ENCODE measurements at places on chromosomes 4 and X.
A peak's percentile ranks its signal among the peaks of the same experiment; 100 is the strongest.

DNA sequence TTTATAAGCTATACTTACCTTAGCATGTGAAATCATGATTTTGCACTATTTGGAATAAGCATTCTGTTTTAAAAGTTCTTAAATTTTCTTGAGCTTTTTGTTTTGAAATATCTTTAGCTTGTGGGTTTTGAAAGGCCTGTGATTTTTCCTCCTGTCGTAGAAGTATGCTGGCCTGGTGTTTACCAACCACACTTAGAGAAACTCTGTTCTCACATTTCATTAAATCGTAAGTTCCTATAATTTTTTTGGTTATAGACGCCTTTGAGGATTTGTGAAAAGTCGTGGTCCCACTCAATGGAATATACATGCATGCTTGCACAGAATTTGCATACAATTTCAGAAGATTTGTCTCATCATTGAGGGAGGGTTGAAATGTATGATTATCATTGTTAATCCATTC lies 63.6 kb downstream of the PDLIM5 start:
- DNase-seq: no peak

- no peak for DNase-seq
Observed at GRCh38 chr4:121073004-121073435, 685 bp upstream of the NDNF start.

DNA sequence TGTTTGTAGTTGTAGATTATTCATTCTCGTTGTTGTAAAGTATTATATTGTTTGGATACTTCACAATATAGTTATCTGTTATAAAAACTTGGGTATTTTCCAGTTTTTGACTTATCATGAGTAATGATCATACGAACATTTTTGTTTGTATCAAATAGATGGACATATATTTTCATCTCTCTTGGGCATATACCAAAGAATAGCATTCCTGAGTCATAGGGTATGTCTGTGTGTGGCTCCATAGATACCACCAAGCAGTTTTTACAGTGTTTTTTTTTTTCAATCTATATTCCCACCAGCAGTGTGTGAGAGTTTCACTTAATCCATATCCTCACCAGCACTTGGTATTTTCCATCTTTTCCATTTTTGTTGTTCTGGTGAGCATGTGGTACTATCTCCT lies 89.7 kb upstream of the RAB40AL start:
- no peak for DNase-seq

- DNase-seq: no peak
Observed at GRCh38 chr4:37268319-37268718, 23.8 kb downstream of the NWD2 start.

- DNase-seq: peak; percentile 78
Observed at GRCh38 chrX:153763989-153764755, at the start of gene PLXNB3. PLXNB3 (plus strand) TSS chrX:153764249; CDS start chrX:153765536, 1,287 bp downstream.

- DNase-seq: no peak
Observed at GRCh38 chrX:69807400-69807799, 191.5 kb downstream of the EDA start.

GRCh38 chrX:136130931-136131833 lies 16.2 kb upstream of the FHL1 start:
- peak; percentile 18 for DNase-seq

DNA sequence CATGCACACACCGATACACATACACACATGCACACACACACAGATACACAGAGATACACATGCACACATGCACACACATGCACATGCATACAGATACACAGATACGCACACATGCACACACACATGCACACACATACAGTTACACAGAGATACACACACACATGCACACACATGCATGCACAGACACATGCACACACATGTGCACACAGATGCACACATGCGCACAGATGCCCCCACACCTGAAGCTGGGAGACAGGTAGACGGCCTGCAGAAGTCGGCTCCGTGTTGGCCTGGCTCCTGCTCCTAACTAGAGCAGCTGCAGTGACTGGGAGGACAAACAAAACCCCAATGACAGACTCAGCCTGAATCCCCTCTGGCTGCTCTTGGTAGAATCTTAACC lies 46.8 kb downstream of the PSAPL1 start:
- no peak for DNase-seq

DNA sequence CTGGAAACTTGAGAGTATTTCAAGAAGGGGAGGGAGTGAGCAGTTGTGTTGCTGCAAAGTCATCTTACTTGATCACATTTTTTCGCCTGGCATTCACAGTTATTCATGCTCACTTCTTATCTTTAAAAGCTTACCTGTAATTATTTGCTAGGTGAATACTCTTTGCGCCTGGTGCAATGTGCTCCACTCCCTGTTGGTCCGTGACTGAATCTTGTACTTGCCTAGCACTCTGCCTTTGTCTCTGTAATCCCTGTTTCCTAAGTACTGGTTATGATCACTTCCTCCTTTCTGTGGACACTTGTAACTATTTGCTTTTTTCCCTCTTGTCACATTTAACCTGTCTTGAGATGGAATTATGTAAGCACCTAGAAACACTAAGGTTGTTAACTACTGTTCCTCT lies 5.8 kb downstream of the BMP2K start:
- peak; percentile 46 for DNase-seq

- no peak for DNase-seq
Observed at GRCh38 chrX:8591501-8591900, 126.9 kb downstream of the VCX3B start.

- no peak for DNase-seq
Observed at GRCh38 chr4:81631958-81632441, 160.3 kb upstream of the RASGEF1B start.

- DNase-seq: peak; percentile 28
Observed at GRCh38 chr4:27003642-27004113, 143.0 kb downstream of the STIM2 start.

- no peak for DNase-seq
Observed at GRCh38 chr4:188612659-188613058, 473.4 kb downstream of the TRIML1 start.

- no peak for DNase-seq
Observed at GRCh38 chrX:21394792-21395191, 20.6 kb downstream of the CNKSR2 start.

DNA sequence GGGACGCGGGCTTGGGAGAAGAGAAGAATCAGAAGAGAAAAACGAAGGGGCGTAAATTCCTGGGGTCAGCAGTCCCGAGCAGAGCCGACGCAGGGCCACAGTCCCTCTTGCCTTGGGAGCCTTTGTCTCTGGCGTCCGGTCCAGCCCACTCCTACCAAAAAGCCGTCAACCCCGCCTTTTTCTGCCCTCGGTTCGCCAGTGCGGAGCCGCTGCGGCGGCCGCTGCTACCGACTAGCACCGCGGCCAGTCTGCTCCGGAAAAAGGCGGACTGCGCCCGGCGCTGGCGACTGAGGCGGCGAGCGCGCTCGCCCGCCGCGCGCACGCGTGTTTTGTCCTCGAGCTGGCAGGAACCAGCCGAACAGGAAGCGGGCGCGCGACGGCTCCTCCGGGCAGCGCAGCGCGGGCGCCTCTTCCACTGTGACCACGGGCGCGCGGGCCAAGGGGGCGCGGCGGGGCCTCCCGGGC lies 502 bp downstream of the HNRNPDL start:
- no peak for DNase-seq

GRCh38 chrX:153970357-153971123 lies 1.1 kb downstream of the HCFC1 start:
- DNase-seq: peak; percentile 85

DNA sequence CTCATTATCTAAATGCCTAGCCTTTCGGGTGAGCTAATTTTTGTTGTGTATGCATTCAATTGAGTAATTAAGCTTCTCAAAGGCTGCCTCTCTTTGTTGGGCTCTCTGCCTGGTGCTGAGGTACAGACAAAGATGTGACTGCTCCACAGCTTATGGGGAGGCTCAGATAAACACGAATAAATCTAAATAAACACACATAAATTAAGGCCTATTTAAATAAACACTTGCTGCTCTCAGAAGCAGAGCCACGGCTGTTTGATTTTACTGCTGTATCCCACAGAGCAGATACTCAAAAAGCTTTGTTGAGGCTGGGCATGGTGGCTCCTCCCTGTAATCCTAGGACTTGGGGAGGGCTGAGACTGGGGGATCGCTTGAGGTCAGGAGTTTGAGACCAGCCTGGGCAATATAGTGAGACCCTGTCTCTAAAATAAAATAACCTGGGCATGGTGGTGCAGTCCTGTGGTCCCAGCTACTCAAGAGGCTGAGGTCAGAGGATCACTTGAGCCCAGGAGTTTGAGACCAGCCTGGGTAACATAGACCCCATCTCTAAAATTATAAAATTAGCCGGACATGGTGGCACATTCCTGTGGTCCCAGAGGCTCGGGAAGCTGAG lies 8.4 kb upstream of the CD99 start:
- DNase-seq: no peak

GRCh38 chr4:38914854-38915253 lies 47.2 kb downstream of the FAM114A1 start:
- no peak for DNase-seq

DNA sequence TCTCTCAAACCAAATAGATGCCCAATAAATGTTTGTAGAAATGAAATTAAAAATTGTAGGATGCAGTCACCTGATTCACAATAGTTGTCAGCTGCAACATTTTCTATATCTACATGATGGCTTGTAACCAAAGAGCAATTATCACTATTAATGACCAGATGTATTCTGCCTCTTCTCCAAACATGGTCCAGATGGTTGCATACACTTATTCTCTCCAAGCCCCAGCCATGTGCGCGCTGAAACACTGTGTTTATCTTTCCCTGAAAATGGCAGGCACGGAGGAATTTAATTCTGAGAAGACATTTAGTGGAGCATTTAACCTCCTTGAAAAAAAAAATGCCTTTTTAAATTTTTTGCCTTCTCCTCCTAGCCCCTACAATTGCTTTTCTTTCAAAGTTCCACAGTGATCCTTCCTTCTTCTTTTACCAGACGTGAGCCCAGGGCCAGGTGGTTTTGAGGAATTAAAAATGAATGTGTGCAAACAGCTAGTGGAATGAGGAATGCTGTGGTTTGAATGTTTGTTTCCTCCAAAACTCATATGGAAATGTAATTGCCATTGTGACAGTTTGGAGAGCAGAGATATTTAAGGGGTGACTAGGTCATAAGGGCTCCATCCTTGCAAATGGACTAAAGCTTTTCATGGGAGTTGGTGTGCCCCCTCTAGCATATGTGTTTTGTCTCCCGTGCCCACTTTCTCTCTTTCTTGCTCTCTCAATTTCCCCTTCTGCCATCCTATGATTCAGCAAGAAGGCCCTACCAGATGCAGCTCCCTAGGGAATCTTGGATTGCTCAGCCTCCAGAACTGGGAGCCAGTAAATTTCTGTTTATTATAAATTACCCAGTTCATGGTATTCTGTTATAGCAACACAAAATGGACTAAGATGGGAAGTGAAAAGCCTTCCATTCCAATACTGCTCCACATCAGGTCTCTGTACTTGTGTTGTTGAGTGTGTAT lies 136.0 kb downstream of the GABRB1 start:
- DNase-seq: no peak

- DNase-seq: no peak
Observed at GRCh38 chr4:123359449-123360315, 36.9 kb upstream of the SPRY1 start.

DNA sequence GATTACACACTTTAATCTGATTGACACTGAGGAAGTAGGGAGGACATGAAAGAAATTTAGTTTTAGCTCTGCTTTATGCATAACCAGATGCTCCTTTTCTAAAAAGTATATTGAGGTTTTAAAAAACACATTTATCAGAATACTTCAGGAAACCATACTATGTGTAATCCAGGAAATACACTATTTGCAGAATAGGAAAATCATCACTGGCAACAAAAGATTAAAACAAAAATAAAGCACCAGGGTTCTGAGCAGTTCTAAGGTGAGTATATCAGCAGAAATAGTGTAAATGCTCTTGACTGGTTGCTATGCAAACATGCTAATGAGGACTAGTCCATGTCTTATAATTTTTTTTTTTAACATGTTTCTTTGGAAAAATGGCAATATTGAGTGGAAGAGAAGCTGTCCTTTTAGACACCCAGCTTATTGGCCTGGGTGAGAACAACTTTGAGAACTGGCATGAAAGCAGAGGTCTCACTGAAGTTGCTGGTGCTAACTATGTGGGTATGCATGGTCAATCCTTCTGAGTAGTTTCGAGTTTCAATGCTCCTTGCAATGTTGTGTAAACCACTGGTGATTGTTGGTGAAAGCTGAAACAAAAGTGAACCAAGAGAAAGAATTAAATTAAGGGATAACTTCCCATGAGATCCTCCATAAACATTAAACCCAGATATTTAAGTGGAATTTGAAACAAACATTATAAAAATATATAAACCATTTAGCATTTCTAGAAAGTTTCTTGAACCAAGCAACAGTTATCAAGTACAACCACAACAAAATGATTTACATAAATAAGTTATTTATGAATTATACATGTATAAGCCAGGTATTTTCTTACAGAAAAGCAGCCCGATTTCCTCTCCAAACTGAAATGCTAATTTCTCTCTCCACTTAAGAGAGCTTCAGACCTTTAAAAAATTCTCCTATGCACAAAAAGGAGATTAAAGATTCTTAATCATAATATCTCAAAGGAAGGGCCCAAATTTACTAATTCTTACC lies 20.4 kb upstream of the SCD5 start:
- no peak for DNase-seq

DNA sequence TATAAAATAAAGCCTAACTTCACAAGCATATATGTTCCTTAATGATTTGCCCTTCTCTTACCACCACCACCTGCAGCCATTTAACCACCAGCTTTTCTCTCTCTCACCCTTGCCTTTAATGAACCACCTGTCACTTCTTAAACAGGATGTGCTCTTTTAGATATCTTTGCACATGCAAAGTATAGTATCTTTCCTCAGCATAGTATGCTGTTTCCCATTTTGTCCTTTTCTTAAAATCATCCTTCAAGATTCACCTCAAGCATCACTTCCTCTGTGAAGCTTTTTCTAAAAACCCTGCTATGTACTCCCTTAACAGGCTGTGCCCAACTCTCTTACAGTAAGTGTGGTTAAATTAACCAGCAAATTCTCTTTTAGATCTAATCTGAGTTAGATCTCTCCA lies 8.2 kb upstream of the CNOT6L start:
- no peak for DNase-seq

- no peak for DNase-seq
Observed at GRCh38 chrX:68978255-68978654, 149.4 kb downstream of the EFNB1 start.

DNA sequence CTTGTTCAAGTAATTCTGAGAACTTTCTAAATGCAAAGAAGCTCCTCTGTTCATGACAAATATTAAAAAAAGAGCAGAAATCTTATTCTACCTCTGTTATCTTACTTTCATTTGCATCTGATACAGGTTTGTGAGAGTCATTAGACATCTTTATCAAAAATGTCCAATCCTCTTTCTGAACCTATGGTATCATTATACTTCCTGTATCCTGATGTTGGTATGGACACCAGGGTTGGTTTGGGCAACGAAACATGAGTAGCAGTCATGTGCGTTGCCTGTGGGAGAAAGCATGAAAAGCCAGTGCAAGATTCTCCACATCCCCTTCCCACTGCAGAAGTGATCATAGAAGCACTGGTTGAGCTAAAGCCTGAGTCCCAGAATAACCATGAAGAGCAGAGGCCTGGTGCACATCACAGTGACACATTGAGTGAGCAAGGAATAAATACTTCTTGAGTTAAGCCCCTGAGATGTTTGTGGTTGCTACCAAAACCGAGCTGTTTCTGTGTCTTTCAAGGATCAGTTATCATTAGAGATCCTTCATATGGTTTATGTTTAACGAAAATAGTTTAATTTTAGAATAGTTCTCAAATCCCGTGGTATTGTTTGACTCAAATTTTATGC lies 197.2 kb downstream of the BANK1 start:
- no peak for DNase-seq

- DNase-seq: no peak
Observed at GRCh38 chr4:112511803-112512118, 4.2 kb downstream of the NEUROG2 start.
